ENCODE measurements at places on chromosomes 1 and 21.

- no peak for DNase-seq
These were observed 1.9 kb downstream of the ITPKB start for GRCh38 chr1:226736908-226737818.

DNA sequence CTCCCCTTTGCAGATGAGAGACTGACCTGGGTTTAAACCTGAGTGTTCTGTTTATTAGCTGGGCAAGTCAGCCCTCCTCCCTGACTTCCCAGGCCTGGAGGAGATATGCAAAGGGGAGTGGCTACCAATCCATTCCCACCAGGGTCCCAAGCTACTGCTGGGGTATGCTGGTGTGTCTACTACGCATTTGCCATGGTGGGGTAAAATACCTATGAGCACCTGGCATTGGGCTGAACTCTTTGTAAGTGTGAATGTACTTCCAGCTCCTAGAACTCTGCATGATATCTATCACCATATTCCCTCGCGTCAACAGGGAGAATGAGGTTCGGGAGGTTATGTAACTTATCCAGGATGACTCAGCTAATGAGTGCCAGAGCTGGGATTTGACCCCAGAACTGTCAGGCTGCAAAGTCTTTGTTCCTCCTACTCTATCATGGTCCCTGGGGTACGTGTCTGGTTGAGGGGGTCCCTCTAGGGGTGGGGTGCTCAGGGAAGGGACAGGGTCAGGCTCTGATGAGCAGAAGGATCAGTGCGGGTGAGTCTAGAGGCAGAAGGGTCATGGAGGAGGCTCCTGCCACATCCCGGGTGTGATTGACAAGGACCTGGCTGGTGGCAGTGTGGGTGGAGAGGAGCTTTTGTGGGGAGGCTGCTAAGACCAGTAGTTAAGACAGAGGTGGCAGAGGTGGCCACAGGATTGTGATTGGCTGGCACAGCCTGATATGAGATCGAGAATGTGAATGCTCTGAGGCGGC is 16.7 kb downstream of the AMPD2 start:
- no peak for DNase-seq

DNA sequence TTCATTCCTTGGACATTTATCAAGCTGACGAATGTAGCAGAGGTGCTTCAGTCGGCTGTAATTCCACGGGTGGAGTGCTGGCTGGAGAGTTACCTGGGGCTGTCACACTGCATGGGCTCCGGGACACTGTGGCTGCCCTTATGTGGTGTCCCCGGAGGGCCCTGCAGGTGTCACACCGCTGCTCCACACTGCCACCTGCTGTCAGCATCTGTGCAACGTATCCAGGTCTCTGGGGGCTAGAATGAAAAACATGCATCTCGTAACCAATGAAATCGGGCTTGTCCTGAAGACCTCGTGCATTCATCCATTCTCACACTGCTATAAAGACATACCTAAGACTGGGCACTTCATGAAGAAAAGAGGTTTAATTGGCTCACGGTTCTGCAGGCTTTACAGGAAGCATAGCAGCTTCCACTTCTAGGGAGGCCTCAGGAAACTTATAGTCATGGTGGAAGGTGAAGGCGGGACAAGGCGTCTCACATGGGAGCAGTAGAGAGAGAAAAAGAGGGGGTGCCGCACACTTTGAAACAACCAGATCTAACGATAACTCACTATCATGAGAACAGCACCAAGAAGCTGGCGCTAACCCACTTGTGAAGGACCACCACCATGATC is 46.7 kb upstream of the PCBP3 start:
- DNase-seq: no peak

- DNase-seq: no peak
These were observed 68.8 kb downstream of the JMJD4 start for GRCh38 chr1:227666286-227666685.

- DNase-seq: no peak
These were observed 3.8 kb downstream of the RNF186 start for GRCh38 chr1:19811206-19811851.

- no peak for DNase-seq
These were observed 190.7 kb upstream of the MAP1LC3C start for GRCh38 chr1:242189591-242189990.

DNA sequence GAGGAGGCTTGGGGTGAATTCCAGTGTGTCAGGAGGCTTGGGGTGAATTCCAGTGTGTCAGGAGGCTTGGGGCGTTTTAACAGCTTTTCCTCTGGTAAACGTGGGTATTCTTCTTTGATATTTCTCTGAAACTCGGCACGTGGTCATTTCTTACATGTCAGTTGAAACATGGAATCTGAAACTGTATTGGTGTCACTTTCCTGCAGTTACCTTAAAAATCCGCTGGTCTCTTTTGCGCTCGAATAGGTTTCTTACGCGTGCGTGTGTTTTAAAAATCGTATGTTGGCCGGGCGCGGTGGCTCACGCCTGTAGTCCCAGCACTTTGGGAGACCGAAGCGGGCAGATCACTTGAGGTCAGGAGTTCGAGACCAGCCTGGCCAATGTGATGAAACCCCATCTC is 33.5 kb downstream of the PRKCZ start:
- no peak for DNase-seq

DNA sequence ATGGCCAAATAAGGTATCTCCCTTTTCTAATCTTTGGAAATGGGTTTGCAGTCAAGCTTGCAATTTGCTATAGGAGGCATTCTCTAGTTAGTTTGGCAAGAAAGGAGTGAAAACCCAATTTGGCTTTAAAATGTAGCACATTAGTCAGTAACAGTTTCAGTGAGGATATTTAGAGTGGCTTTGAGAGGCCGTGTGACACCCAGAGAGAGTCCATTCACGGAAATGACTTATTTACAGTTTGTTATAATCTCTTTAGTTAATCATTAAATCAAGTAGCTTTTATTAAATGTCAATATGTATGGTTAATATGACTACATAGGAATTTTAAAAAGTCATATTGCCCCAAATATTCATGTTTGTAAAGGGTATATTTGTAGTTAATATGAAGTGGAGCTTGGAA is 9.6 kb downstream of the ZBTB18 start:
- DNase-seq: no peak

DNA sequence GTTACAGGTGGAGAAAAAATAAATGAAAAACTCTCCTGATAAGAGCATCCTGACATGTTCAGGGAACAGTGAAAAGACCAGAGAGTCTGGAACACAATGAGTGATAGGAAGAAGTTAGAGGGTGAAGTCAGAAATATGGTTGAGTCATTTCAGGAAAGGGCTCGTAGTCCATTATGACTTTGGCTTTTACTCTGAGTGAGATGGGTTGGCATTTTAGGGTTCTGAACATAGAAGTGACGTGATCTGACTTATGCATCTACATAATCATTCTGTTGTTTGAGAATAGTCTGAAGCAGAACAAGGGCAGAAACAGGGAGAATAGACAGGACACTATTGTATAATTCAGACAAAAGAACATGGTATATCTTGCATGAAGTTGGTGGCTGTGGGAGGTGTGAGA is 5.8 kb downstream of the HMCN1 start:
- no peak for DNase-seq
